NCI-H524 treated with DMSO at 0.1 percent for 48 hours (cell line): ENCODE measurements at places on chromosomes 11 and 22.

- DNase-seq: no peak
These were observed 459.9 kb upstream of the CCDC179 start for GRCh38 chr11:23320131-23320530.

DNA sequence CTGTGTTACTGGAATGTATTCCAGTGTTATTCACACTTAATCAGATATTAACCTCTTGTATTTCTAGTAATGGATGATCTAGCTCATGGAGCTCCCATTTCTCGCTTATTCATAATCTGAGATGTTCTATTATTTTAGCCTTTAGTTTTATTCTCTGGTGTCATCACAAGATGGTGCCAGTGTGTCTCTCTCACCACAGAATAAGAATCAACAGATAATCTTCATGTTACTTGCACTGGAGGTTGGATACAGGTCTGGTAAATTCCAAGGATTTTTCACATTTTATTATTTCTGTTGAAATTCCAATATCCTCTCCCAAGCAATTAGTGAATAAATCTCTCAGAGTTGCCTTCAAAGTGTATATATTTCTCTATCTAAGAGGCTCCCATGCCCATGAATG is 74.6 kb downstream of the CASP12 start:
- no peak for DNase-seq

DNA sequence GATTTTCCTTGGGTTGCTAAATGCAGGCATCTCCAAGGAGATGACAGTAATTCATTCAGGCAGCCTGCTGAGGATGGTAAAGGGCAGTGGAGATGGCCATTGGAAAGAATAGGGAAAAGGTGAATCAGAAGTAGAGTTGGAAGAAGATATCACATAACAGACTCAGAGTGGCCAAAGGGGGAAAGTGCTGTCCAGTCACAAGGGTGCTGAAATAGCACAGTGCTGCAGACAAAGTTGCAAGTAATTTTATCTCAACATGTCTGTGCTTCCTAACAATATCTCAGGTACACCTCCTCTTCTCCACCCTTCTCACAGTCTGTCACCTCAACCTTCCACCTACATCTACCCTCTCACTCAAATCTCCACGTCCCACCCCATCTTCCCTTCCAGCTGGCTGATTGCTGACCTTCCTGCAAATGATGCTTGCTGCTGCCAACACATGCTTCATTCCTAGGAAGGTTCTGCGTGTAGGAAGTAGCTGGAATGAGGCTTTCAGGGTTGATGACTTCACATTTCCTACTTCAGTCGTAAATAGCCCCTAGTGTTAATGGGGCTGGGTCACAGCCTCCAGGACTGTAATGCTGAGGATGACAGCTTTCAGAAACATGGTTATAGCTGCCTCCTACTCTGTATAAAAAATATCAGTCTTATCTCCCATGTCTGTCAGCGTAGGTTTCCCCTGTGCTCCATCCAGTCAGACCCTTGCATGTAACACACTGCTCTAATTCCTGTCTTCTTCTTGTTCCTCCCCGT is 123.9 kb downstream of the CTNND1 start:
- DNase-seq: no peak

DNA sequence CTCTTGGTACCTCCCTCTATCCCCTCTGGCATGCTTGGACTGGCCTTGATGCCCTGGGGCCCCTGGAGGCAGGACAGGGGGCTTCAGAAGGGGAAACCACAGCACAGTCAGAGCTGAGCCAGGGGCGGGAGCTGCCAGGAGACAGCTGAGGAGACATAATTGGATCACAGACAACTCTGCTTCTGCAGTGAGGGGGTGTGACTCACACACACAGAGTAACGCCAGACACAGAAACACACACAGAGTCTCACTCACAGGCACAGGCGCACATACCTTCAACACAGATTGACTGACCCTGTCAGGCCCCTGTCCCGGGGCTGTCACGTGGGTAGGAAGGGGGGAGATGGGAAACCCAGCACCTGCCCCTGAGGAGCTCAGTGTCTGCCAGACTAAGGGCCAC is 20.6 kb downstream of the STARD10 start:
- DNase-seq: no peak

GRCh38 chr11:101028644-101029043 is 101.0 kb downstream of the PGR start:
- DNase-seq: no peak

DNA sequence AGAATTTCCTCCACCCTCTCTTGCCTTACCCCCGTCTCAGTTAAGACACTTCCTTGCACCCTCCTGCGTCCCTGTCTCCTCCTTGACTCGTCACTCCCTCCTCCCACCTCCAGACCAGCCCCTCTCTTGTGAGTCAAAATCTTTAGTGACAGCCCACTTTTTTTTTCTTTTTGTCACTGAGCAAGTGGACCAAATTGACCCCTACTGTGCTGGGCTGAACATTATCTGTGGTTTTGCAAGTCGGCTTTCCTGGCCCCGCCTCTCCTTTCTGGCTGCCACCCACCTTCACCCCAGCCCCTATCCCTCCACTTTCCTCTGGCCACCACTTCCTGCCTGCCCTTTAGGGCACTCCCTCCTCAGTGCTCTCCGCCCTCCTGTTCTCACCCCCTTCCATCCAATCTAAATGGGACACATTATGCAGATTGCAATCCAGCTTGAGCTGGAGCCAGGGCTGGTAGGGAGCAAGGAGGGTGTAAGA is at the start of gene APLNR:
TSS of gene APLNR (minus strand) at position 47 of the 478 bp plus-strand sequence. CDS start 246 bp downstream, outside the sequence.
- DNase-seq: no peak

DNA sequence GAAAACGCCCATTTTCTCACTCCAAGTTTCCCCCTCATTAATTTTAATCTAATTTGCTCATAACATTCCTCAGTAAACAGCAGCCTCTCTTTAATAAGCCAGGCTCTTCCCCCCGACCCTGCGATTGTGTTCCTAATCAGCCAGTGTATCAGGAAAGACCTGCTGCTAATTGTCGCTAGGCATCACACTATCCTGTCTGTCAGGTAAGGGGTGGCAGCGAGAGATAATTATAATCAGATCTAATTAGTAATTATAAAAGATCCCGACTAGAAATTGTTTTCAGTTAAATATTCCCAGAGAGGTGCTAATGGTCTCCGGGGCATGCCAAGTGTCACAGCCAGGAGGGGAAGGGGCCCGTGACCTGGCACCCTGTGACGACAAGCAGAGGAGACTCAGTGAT is 142.8 kb downstream of the ST3GAL4 start:
- no peak for DNase-seq

DNA sequence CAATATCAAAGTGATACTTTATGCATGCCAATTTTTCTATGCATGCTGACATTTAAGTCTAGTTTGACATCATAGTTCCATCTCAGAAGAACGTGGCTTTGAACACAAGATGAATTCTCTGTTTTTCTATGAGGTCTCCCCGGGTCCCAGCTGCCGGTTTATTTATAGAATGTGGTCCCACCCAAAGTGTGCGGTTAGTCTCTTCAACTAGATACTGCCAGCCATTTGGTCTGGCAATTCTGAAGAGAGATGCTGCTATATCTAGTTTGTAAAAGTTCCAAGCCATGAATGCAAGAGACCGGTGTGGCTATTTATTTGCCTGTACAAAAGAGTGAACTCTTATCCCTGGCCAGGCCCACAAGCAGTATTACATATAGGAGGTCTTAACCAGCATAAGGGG is 9.2 kb downstream of the OR5A2 start:
- no peak for DNase-seq
